ENCODE measurements at places on chromosomes 2 and 18. TPM values are rescaled to one million over a fixed set of nuclear protein-coding genes. Genes with fewer than 3 reads are reported as not detected.

GRCh38 chr2:10303181-10303693, 533 bp downstream of the HPCAL1 start:
- no peak for DNase-seq

DNA sequence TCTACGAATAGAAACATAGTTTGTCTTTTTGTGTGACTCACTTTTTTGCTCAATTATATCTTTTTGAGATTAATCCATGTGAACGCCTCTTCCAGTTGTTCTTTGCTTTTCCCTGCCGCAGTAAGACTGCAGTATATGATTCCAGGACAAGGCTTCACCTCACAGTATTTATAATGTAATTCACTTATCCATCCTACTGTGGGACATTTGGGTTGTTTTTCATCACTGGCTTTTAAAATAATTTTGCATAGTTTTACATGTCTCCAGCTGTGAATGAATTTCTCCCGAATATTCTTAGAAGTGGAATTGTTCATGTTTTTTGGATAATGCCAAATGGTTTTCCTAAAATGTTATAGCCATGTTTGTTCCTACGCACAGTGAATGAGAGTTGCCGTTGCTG, 21.9 kb downstream of the COPS9 start:
- no peak for DNase-seq

- no peak for DNase-seq
Measured at GRCh38 chr2:73850009-73850408, 21.2 kb downstream of the STAMBP start.

The FBXO36 gene
- total RNA-seq: 0.91 TPM

DNA sequence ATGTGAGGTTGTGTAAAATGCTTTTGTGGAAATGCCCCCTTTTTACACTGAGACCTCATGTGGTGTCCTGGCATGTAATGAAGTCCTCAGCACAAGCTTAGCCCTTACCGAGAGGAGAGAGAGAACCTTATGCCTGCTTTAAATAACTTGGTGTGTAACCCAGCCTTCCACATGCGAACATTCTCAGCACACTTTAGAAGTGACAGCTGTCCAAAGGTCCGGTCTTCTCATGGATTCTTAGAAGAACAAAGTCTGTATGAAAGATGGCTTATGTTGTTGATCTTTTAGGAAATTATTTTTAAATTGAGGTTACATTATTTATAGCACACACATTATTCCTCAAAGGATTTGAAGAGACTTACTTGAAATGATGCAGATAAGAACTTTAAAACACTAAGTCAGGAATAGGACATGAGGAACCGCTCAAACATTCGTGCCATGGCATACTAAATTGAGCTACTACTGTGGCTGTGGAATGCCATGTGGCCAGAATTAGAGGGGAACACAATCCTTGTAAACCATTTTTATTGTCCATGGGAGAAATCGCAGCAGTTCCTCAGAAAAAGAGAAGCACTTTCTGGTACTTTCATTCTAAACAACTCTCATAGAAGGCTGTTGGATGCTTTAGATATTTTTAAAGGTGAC, 79.6 kb downstream of the WDSUB1 start:
- no peak for DNase-seq

The LYG1 gene
- 0.91 TPM for total RNA-seq

DNA sequence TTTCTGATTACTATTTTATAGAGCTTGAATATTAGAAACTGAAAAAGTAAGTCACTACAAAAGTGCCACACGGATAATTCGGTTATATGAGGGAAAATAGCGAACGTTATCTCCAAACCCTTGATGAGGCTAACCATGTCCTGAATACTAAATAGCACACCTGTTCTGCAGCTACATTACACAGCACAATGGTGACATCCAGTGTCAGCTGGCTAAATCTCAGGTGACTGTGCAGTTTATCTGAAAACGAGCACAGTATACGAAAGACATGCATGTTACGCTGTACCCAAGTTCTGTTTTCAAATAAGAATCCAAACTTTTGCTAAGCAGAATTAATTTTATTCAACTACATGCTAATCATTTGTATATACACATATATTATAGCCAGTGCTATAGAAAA, 9.0 kb downstream of the CCDC68 start:
- no peak for DNase-seq

GRCh38 chr2:38528008-38528442, 74.7 kb downstream of the HNRNPLL start:
- DNase-seq: peak; percentile 56

DNA sequence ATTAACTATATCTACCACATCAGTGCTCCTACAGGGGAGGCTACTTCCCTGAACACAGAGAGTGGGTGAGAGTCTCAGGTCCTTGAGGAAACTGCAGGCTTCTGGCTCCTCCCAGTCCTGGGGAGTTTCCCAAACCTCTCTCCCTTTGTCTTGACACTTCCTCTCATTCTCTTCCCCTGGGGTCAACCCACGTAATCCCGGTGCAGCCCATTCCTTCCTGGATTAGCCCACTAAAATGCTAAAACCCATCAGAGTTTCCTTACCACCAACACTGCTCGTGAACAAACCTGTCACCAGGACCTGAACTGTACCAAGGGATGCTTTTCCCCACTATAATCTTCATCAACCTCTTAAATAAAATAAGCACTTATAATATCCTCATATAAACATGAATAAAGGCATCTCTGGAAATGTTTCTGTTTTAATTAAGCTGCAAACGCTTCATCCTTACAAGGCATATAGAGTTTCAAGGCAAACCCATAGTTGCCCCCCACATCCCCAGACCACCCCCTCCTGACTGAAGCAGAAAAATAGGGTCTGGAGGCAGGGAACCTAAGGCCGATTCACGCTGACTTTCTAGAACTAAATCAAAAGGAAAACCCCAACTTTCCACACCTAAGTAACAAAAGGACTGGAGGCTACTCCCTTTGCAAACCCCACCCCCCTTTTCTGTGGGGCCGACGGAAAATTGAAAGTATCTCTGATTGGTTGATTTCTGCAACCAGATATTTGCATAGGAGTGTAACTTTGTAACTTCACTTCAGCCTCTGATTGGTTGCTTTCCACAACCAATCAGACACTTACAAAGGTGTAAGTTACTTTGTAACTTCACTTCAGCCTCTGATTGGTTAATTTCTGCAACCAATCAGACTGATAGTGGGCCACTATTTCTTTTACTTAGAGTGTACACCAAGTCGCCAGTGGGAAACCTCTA, 19.0 kb downstream of the TMSB10 start:
- peak; percentile 59 for DNase-seq

- no peak for DNase-seq
Measured at GRCh38 chr18:79962835-79963657, 1.4 kb upstream of the HSBP1L1 start.

DNA sequence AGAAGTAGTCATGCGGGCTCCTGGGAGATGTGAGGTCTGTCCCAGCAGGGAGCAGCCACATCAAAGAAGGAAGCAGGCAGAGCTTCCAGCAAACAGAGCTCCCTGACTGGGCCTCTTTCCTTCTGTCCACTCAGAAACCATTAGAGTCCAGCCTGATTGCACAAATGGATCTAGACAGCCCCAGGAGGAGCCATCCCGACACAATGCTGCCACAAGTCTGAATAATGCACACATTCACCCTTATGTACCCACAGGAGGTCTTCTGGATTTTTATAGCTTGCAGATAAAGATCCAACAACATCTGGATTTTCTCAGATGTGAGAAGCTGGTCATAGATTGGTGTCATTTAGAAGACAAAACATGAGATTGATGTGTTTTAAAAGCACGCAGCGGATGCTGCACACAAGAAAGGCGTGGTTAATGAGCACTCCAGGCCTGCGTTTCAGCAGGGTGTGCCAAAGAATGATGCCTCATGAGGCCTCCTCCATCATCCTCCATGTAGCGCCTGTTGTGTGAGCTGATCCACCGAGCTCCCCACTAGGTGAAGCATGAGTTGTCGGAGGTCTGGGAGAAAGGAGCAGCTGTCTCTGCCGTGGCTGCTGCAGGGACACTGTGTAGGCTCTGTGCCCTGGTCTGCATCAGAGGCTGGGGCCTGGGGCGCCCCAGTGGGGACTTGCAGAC, 60.6 kb downstream of the MTCL1 start:
- DNase-seq: no peak

GRCh38 chr18:23880931-23881617, 133.5 kb upstream of the TTC39C start:
- DNase-seq: no peak

GRCh38 chr18:57768537-57769326, 34.4 kb downstream of the ATP8B1 start:
- no peak for DNase-seq

GRCh38 chr2:136332436-136333095, 214.6 kb upstream of the CXCR4 start:
- no peak for DNase-seq

The FN1 gene
- 0.16 TPM for total RNA-seq

DNA sequence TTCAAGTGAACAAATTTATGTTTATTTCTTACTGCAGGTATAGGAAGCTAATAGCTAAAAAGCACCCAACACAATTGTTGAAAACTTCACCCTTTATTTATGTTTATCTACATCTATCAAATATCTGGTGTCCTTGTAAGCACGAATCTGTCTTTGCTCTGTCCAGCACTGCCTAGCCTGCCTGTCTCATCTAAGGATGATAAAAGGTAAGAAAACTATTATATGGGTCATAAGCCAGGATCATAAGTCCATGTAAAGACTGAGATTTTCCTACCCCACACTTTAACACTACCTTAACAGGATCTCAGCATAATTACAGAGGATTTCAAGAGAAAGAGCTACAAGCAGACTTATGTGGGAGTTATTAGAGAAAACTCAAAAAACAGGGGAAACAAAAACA, 365.6 kb upstream of the TMEFF2 start:
- no peak for DNase-seq

- DNase-seq: no peak
Measured at GRCh38 chr18:11339188-11339775, 189.9 kb upstream of the PIEZO2 start.

DNA sequence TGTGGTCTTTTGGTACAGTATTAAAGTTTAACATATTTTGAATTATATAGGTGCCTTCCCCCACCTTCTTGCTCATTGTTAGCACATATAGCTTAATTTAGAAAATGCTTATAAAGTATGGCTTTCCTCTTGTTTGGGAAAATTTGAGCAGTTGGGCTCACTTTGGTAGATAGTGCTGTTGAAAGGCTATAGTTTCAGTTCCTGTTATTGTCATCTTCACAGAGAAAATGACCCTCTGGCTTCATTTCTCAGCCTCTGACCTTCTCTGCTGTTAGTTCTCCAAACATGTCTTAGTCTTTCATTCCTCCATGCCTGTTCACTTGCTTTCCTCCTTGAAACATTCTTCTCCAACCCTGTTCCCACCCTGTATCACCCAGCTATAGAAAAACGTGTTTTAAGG, 200.6 kb downstream of the WDR7 start:
- DNase-seq: no peak

DNA sequence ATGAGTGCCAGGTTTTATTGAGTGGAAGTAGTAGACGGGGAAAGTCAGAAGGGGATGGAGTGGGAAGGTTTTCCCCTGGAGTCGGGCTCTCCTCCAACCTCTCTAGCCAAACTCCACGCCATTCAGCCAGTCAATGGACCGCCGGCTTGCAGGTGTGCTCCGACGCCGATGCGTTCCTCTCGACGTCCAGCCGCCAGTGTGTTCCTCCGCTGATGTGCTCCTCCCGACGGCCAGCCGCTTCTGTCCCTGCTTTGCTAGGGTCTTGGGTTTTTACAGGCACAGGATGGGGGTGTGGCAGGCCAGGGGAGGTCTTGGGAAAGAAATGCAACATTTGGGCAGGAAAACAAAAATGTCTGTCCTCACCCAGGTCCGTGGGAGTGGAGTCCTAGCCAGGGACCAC, 94.3 kb upstream of the TEX51 start:
- DNase-seq: no peak

The EPAS1 gene
- 6.5 TPM for total RNA-seq

- DNase-seq: no peak
Measured at GRCh38 chr2:45789317-45789716, 137.8 kb downstream of the PRKCE start.

DNA sequence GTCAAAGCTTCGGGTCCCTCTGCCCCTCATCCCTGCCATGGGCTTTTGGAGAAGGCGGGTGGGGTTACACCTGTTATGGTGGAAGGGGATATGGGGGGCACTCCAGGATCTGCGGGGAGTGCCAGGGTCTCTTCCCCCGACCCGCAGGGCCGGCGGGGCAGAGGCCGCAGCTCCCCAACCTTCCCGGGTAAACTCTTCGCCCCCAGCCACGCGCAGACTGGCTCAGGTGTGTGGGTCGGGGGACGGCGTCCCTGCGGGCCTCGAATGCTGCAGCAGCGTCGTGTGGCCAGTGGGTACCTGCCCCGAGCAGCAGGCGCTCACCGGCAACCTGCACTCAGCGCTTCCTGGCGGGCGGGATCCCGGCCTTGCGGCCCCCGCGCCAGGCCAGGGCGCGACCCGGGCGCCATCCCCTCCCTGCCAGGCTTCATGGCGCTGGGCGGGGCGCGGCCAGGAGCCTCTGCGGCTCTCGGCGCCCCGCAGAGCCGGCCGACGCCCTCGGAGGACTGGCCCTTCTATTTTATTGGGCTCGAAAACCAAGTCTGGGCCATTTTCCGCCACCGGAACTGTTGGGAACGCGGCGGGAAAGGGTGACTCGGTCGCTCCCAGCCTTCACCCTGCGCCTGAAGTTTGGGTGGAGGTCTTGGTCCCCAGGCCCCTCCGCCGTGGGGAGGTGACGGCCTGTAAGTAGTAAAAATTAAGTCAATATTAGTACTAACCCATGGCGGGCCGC, 4.5 kb downstream of the GBX2 start:
- no peak for DNase-seq

The TMEFF2 gene
- not detected for total RNA-seq

DNA sequence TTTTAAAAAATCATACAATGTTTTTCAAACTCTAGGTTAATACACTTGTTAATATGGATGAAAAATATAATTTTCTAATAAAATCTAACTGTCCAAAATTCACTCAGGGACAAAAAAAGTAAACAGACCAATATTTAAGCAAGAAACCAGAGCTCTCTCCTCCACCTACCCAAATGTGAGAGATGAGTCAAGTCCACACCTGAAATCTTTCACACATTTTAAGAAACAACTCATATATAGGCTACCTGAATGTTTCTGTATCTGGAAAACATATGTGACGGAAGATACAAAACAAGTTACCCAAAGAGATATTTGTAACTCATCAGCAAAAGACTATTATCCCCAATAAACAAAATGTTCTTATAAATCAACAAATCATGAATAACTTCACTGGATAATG, 20.2 kb downstream of the ZNF516 start:
- no peak for DNase-seq

DNA sequence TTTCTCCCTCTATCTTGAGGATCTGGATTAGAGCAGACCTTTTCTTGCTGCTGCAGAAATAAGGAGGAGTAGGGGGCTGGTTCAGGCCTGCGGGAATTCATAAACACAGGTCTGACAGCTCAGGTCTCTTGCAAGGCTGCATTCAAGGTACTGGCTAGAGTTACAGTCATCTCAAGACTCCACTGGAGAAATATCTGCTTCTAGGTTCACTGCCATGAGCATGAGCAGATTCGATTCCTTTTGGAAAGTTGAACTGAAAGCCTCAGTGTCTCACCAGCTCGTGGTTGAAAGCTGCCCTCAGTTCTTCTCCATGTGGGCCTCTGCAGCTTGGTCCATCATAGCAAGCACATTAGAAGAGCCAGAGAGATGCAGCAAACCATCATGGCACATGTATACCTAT, 124.4 kb upstream of the SETBP1 start:
- no peak for DNase-seq
